ENCODE measurements at places on chromosomes 13 and 19.

DNA sequence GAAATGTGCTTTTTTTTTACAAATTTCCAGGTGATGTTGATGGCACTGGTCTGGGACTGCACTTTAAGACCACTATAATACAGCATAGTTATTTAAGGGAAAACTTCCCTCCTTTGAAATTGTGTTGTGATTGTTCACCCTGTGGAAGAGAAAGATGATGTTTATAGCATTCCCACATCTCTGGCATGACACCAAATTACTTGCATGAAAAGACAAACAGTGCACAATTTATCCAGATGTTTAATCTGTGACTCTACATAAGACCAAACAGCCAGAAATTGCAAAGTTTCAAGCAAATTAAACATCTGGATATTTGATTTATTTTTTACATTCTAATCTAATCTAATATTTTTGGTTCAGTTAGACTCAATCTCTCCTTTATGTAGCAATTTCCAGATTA is 51.6 kb downstream of the UFM1 start:
- DNase-seq = no peak

DNA sequence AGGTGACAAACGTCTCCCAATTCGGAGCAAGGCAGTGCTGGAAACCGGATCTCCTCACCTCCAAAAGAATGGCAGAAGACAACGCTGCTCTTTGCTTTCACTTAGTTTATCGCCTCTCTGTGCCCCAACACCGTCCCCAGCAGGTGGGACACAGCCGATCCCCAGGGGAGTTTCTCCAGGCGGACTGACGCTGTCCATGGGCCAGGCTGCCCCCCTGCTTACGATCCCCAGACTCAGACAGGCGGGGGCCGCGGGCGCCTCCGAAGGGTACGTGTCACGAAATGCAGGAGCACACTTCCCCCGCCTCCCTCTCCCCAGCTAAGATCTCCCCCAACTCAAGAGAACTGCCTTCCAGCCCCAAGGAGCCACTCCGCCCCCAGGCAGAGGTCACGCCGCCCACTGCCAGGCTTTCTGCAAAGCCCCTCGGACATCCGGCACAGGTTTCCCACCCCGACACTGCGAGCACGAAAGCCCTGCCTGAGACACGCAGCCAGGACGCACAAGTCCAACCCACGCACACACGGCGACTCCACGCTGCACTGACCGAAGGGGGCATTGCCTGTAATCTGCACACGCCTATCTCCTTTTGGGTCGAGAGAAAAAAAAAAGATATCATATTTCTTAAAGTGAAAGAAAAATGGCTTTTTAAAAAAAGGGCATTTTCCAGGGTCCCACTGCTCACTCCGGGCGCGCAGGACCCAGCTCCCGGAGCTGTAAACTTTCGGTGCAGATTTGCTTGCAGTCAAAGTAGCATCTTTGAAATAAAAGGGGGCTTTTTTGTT is 2.0 kb downstream of the SPRY2 start:
- peak; percentile 75 for DNase-seq

GRCh38 chr19:46962030-46962570 is 57.5 kb upstream of the NPAS1 start:
- no peak for DNase-seq

DNA sequence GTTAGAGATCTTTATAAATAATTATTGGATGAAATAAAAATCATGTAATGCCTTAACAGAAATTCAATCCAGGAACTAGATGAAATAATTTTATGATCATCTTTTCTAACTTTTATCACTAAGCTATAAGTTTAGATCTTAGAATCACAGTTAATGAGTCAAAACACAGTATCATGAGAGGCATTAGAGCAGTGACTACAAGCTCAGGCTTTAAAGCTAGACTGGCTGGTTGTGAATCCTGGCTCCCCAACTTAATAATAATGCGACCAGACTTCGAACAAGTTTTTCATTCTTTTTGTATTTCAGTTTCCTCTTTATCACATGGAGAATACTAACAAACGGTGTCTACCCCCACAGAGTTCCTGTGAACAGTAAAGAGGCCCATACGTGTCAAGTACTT is 108.6 kb downstream of the MYCBP2 start:
- DNase-seq = no peak

DNA sequence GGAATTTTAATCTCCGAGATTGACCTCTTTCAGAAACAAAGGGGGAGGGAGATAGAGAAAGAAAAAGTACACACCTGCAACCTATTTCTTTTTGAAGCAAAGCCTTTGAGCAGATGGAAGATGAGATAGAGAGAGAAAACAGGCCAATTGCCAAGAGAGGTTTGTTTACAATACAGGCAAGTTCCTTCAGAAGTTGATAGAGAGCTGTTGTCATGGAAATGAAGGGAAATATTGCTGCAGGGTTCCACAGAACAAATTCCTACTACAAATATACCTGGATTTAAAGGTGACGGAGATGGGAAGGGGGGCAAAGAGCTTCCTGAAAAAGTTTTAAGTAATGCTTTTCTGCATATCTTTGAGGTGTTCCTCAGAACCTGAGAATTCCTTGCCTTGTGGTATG is 388.4 kb downstream of the NDFIP2 start:
- no peak for DNase-seq

- no peak for DNase-seq
Measured at GRCh38 chr19:47186446-47187334, 44.3 kb downstream of the BBC3 start.

DNA sequence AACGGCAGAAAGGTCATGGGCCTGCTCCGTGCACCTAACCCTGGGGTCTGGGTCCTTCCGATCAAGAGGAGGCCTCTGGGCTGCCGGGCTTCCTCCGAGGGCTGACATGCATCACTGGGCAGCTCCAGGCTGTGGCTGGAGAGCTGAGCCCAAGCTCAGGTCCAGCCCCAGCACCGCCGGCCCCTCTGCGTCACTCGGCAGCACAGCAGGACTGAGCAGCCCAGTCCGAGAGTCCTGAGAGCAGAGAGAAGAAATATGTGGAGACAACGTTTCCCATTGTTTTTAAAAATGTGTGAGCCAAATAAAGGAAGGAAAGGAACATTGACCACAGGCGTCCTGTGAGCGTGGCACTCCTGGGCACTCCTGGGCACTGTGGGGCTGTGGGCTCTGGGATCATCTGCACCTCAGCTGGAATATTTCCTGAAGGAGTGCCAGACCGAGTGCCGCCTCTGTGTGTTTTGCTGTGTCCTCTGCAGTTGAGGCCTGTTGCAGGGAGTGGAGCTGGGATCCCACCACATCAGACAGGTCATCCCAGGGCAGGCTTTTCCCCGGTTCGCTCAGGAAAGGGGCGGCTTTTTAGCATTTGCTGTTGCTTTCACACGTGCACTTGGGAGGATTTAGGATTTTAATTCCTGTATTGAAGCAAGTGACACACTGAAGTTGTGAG is 37.8 kb upstream of the TFDP1 start:
- DNase-seq = no peak

DNA sequence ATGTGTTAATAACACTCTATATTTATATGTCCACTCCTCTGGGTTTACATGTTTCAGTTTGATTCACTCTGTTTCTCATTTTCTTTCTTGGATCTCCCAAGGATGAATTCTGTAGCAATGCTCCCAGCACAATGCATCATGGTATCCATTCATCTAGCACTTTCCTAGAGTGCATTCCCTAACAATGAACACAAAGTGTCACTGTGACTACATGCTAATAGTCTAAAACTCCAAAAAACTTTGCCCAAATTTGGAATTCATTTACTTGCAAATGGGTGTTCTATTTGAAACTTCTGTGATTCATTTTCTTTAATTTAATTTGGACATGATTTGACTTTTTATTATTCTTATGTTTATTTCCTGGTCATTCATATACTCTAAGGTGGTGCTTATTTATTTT is 286.3 kb downstream of the POU4F1 start:
- DNase-seq = peak; percentile 12

DNA sequence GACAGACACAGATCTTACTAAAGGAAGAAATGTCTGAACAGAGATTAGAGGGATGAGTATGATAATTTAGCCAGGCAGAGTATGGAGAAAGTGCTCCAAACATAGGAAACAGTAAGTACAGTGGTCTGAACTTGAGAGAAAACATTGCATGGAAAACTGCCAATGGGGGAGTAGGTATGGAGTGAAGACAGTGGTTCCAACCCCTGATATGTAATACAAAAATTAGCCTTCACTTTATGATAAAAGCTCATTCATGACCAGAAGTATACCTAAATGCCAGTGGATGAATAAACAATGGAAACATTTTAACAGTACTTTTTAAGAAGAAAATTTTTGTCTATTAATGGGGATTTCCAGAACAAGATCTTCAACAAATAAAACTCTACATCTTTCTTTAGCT is 334.0 kb downstream of the DIAPH3 start:
- DNase-seq = no peak

- no peak for DNase-seq
Measured at GRCh38 chr13:98048265-98048664, 94.6 kb upstream of the FARP1 start.

DNA sequence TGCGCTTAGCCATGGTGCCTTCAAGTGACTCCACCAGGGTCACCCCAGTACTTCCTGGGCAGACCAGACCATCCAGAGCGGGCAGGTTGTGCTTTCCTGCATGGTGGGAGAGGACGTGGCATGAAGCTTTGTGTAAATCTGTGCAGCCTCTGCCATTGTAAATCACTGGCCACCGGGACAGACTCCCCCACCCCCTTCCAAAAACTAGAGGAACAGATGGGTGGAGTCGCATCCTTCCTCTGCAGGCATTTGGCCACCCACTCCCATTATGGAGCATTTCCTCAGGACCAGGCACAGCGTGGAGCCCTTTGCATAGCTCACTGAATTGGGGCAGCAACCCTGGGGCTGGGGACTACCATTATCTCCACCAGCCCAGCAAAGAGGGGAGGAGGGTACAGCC is 8.2 kb downstream of the BCKDHA start:
- DNase-seq = no peak

DNA sequence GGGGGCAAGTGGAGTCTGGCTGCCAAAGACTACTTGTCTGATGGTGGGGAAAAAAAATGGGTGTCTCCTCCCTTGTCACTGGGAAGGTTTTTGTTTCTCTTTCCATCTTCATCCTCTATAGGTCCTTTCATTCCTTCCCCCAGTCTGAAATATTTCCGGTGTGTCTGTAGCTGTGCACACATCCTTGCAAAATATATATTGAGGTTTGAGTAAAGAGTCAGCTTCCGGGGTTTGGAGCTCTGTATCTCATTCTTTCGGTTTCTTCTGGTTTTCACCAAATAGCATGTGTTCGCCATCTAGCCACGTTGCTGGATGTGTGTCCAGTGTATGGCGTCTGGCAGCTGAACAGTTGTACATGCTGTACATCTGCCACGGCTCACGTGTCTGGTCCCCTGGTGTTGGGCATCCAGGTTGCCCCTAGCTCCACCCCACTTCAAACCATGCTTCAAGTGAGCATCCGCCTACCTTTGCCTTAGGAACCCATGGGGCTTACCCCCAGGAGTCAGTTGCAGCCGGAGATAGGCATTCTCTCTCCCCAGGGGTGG is 142.2 kb downstream of the SIPA1L3 start:
- DNase-seq = peak; percentile 81

- peak; percentile 56 for DNase-seq
Measured at GRCh38 chr13:51502153-51502651, 49.4 kb upstream of the INTS6 start.

DNA sequence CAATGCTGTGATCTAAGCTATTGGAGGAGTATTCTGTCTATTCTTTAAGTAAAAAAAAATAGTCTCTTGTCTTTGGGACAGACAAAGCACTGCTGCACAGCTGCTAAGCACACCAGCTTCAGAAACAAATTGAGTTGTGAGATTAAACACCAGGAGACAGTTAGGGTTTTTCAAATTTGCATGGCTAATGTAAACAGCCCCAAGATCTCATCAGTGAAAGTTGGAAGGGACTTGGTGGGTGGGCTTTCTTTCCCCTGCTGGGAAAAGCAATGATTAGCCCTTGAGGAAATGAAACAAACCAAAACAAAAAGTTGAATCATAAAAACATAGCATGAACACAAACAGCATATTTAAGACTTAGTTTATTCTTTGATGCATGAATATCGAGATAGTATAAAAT is 143.6 kb upstream of the SLITRK1 start:
- no peak for DNase-seq

DNA sequence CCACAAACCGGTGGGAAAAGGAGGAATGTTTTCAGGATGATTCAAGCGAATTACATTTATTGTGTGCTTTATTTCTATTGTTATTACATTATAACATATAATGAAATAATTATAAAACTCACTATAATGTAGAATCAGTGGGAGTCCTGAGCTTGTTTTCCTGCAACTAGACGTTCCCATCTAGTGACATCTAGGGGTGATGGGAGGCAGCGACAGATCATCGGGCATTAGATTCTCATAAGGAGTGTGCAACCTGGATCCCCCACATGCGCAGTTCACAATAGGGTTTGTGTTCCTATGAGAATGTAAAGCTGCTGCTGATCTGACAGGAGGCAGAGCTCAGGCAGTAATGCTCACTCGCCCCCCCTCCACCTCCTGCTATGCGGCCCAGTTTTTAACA is 54.5 kb downstream of the SPTBN4 start:
- peak; percentile 28 for DNase-seq

- DNase-seq = no peak
Measured at GRCh38 chr19:16048583-16048982, 27.7 kb upstream of the TPM4 start.

DNA sequence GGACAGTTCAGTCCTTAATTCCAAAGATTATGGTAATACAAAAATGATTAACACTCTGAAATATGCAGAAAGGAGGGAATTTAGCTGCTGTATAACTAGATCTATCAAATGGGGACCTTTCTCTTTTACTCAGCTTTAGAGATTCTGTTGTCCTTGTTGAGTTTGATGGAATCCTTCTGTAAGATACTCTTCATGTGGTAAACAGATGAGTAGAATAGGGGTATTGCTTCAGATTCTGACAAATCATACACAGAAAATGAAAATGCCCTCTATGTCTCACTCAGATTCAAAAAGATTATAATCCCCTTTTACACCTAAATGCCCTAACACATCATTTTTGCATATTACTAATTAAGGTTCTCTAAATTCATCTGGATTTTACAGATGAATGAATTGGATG is 50.7 kb downstream of the ARHGAP35 start:
- DNase-seq = no peak

DNA sequence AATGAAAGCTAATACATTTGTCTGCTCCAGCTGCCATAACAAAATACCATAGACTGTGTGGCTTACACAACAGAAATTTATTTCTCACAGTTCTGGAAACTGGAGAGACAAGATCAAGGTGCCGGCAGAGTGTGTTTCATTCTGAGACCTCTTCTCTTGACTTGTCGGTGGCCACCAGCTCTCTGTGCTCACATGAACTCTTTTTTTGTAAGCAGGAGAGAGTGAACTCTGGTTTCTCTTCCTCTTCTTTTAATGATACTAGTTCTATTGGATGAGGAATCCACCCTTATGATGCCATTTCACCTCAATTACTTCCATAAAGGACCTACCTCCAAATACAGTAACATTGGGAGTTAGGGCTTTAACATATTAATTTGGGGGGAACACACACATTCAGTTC is 11.7 kb downstream of the KCTD12 start:
- peak; percentile 36 for DNase-seq

DNA sequence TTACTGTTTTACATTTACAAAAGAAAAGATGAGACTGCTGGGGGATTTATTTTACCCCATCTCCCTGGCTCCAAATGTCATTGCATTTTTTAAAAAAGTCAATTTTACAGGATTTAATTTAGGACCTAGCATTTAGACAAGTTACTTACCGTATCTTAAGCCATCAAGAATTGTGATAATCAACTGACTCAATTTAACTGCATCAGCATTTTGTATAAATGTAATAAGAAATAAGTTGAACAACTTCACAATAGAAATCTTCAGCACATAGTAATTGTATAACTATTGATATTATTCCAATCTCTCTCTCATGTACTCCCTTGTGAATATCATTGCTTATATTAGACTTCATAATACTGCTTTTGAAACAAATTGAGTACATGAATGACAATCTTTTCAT is 907.5 kb upstream of the SLC10A2 start:
- no peak for DNase-seq
